ENCODE measurements at places on chromosomes 2 and 18.

DNA sequence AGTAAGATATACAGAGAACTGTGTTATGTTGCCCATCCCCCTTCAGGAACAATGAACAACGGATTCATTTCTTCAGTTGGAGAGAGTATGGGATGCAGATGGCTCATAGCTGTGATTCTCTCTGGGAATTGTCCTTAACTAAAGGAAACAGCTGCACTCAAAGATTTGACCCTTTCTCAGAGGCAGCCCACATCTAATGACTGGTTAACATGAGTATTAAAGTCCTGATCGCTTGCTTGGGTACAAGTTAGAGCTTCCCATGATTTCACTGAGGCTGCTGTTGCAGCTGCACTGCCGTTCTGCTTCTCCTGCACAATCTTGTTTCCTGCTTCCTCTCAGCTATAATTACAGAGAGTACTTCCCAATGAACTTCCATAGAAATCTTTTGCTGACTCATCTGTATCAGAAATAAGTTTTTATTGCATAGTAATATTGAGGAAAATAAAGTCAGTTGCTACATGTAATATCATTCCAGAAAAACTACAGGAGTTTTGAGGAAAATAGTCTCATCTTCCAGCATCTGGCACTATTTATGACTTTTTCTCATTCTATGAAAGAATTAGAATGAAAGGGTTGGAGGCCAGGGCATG is 12.8 kb upstream of the SCN9A start:
- H3K4me3 ChIP-seq, result no peak overlapping the region
- no peaks in the 10 kb centered on the region for H3K27me3 ChIP-seq
- no peaks in the 10 kb centered on the region for H3K36me3 ChIP-seq
- no peak overlapping the region for H3K27ac ChIP-seq
- peaks cover 7% of the 10 kb centered on the region for H3K4me1 ChIP-seq

DNA sequence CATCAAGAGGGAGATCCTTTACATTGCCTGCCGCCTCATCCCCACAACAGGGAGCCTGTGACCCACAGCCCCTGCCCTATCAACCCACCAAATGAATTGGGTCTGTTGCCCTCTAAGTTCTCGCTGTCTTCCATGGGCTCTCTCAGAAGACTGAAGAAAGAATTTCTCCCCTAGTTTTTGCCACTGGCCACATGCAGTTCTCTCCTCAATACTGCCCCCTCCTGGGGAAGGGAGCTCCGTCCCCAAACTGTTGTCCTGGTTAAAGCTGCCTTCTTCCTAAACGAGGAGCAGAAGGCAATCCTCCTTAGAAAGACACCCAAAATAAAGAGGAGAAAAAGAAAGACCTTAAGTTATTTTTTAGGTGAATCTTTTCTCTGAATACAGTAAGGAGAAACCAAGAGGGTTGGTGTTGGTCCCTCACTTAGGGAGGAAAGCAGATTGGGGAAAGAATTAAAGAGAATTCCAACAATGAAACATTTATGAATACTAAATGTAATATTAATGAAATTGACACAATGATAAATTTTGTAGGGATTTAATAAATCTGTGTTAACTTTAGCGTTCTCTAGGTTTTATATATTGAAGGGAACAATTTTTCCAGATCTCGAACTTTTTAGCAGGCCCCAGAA is 31.1 kb upstream of the SATB2 start:
- H3K27me3 ChIP-seq, result no peaks in the 10 kb centered on the region
- H3K27ac ChIP-seq, result no peak overlapping the region
- no peaks in the 10 kb centered on the region for H3K4me1 ChIP-seq

GRCh38 chr2:240914645-240915525 is 8.7 kb downstream of the CROCC2 start:
- H3K36me3 ChIP-seq, result no peaks in the 10 kb centered on the region
- no peak for DNase-seq
- H3K4me3 ChIP-seq, result peak overlapping the region; percentile 68
- H3K27ac ChIP-seq, result no peak overlapping the region

DNA sequence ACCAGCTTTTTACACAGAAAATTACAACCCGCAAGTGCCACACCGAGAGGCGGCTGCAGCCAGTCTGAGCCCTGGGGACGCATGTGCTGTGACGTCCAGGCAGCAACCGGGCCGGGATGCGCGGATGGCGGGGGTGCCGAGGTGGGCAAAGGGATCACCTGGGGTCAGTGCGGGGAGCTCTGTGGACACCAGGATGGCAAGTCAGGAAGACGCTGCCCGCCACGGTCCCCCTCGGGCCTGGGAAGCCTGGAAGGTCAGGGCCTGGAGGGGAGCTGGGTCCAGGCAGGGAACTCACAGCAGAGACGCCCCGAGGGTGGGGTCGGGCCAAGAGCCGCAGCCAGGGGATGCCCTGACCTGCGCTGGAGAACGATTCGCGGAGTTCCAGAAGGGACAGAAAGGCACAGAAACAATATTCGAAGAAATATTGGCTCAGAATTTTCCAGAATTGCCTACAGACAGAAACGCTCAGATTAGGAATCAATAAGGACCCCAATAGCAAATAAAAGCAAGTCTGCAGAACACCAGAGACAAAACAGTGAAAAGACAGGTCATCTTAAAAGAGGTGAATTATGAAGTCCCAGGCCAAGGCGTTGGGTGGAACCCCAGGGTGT is 11.7 kb upstream of the KIF1A start:
- H3K27me3 ChIP-seq, result peaks cover 59% of the 10 kb centered on the region
- no peaks in the 10 kb centered on the region for H3K36me3 ChIP-seq
- H3K4me1 ChIP-seq, result peaks cover 7% of the 10 kb centered on the region
- no peak overlapping the region for H3K27ac ChIP-seq

GRCh38 chr2:134217351-134217750 is 36.5 kb upstream of the MGAT5 start:
- no peak overlapping the region for H3K4me3 ChIP-seq
- H3K27ac ChIP-seq, result no peak overlapping the region

All from HepG2 (cell line).